Activated naive CD8-positive, alpha-beta T cell treated with anti-CD3 and anti-CD28 coated beads, Interleukin-2, amount 50 U/mL, for 24 hours (primary cell): ENCODE measurements at places on chromosomes 11 and 22.

- no peak for DNase-seq
Measured at GRCh38 chr22:35589756-35590093, 27.4 kb downstream of the MB start.

DNA sequence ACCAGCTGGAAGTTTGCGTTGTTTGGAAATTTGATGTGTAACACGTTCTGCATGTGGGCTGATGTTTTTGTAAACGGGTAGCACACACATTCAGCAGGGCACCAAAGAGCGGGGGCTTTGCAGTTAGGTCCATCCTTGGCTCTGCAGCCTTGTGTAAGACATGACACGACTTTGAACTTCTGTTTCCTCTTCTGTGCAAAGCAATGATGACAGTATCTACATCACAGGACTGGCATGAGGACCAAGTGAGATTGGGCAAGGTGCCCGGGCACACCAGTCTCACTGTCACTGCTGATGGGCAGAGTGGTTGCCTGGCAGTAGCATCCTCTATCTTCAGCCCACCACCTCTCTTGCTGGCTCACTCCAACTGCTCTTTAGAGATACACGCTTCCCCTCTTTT, 3.3 kb downstream of the TCN2 start:
- DNase-seq: no peak

DNA sequence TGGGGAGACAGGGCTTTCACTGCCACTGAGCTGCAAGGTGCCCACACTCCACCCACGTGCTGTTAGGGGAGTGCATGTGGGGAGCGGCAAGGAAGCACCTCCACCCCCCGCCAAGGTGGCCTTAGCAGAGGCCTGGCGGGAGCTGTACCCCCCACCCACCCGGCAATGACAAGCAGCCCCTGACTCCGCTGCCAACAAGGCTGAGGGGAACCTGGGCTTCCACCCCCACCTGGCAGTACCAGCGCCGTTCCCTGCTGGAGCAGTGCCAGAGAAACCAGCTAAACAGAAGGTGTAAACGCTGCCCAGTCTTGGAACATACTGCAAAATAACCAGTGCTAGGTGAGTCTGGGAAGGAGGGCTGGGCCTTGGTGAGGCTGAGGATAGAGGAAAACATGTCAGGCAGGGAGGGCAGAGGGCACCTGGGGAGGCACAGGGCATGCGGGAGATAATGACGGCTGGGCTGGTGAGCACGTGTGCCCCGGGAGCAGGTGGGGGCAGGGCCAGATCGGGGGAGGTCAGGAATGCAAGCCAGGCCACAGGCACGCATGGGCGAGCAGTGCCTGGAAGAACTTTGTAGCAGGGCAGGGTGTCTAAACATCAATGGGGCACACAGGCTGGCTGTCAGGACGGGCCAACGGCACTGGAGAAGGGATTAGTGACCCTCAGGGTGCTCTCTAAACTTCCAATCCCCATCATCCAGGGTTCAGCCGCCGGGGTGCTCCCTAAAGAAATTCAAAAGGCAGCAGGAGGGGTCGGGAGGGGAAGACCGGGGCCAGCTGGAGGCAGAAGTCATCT, 6.6 kb downstream of the CERK start:
- DNase-seq: no peak

DNA sequence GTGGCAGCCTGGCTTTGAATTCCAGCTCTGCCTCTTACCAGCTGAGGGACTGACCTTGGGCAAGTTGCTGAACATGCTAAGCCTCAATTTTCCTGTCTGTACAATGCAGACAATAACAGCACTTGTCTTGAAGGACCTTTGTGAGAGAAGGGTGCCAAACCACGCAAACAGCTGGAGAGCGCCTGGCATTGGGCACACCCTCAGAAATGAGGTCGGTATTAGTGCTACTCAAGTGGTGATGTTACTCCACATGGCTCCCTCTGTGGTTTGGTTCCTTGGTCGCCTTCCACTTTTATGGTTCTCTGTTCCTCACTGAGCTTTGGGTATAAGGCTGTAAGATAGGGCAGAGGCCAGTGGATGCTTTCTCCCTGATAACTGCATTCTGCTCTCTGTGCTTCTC, 8.2 kb downstream of the UBASH3B start:
- no peak for DNase-seq

DNA sequence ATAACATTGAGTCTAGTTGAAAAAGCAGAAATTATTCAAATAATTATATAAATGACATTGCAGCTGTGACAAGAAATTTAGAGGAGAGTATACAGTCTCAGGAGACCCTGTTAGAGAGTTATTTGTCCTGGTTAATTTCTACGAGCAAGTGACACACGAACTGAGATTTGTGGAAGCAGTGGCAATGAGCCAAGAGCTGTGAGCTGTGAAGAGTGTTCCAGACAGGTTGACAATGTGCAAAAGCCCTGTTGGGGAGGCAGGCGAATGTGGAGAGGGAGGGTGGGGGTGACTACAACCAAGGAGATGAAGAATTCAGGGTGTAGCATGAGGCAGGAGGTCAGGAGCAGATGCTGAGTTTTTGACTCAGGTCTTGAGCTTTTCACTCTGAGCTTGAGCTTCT, 620.2 kb upstream of the TENM4 start:
- DNase-seq: no peak

DNA sequence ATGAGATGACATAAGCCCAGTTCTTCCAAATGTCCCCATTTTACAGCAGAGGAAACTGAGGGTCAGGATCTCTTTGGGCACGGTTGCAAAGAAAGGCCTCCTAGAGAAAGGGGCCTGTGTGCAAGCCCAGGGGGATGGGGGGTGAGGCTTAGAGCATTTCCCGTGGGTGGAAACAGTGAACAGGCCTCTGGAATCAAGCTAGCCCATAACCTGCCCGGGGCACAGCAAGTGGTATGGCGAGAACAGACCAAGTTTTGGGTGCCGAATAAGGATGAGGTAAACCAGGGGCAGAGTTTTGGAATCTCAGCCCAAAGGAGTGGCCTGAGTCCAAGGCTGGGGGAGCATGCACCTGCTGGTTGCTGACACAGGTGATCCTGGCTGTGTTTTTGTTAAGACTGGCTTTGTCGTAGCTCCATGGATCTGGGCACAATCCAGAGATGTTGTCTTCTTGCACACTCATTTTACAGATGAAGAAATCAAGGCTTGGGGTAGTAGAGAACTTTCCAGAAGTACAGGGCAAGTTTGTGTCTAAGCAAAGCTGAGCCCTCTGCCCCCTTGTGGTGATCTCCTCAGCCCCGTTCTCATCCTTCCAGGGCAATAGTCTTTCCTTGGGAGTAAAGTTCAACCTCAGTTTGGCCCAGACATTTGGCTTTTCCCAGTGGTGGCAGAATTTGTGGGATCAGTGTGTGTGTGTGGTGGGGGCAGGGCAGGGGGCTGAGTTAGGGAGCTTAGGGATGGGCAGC, 53.5 kb upstream of the MYEOV start:
- no peak for DNase-seq

- DNase-seq: no peak
Measured at GRCh38 chr11:126357055-126357962, 1.8 kb downstream of the ST3GAL4 start.

GRCh38 chr11:117621226-117621625, 175.8 kb downstream of the DSCAML1 start:
- peak; percentile 10 for DNase-seq

GRCh38 chr11:101185985-101186384, 56.4 kb upstream of the PGR start:
- DNase-seq: no peak

DNA sequence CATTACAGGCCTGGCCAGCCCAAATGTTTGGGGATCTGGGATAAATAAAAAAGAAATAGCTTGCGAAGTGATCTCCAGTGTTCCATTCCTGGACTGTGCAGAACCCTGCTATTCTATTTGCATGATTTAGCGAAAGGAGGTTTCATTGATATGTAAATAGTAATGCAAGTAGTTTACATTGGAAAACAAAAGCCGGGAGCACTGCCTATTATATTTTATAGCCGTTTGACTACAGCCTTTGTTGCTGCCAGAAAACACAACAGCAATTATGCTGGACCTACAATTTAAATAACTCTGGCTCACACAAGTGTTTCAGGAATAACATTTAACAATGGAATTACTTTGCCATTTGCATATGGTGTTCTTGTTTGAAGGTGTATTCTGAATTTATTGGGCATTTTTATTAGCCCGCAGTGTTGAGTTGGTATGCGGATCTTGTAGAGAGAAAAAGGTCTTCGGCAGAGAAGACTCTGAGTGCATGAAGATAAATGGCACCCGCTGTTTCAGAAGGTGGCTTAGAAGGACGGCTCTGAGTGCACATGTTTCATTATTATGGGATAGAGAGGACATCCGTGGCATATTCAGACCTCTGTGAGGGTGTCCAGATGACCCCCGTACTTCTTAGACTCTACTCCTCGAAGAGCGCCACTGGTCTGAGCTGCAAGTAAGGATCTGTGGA, 315.0 kb downstream of the BRD1 start:
- DNase-seq: no peak

- DNase-seq: no peak
Measured at GRCh38 chr11:88813233-88813915, 252.4 kb downstream of the GRM5 start.

- no peak for DNase-seq
Measured at GRCh38 chr22:35299217-35299672, 449 bp upstream of the TOM1 start.

DNA sequence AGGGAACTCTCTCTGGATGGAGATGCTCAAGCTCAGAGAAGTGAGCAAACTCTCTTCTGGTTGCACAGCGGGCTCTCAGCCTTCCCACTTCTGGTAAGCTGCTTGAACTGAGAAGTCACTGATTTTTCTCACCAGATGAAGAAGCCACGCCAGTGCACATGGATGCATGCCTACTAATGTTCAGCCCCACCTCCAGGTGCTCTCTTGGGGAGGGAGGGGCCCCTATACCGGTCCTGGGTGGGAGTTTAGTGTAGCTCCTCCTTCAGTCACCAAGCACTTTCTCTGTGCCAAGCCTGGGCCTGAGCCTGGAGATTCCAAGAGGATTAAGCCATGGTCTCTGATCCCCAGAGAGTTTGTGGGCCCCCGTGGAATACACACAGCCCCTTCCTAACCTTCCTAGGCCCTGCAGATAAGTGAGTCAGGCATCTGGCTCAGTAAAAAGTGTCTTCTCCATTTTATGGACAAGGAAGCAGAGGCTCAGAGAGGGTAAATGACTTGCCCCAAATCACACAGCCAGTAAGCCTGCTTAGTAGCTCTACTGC, 142.2 kb downstream of the ST3GAL4 start:
- DNase-seq: no peak

DNA sequence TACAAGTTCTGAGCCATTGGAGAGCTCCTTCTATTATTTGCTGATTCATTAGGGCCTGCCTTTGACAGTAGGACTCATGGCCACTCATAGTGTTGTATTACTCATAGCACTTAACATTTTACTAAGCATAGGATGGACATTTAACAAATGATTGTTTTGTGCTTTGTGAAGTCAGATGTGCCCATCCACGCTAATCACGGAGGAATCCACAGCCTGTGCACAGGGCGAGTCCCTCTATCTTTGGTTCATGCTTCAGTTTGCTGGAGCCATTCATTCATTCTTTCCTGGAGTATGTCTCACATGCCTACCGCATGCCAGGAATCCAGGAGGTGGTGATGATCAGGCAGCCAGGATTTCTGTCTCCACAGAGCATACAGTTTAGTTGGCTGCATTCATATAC, 254.1 kb downstream of the NTM start:
- no peak for DNase-seq

GRCh38 chr11:100930185-100930778, 199.3 kb downstream of the PGR start:
- DNase-seq: no peak

- no peak for DNase-seq
Measured at GRCh38 chr22:29152045-29152953, 53.4 kb upstream of the EMID1 start.

GRCh38 chr11:128346804-128347203, 240.6 kb downstream of the ETS1 start:
- DNase-seq: no peak

DNA sequence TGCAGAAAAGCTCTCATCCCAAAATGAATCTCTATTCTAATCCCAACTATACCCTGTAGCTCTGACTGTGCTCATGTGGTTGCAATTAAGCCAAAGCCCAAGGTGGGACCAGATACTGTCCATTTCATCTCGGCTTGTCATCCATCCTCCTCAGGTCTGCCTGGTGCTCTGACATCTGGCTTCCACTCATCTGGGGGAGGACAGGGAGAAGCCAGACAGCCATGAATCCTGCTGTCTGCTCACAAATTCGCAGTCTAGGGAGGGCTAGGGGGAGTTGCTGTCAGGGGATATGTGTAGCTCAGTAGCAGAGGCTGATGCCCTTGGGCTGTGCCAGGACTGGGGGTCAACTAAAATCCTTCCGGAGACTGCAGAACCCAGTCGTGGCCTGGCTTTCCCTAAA, 167.1 kb downstream of the ETS1 start:
- no peak for DNase-seq

- DNase-seq: peak; percentile 54
Measured at GRCh38 chr22:36339171-36340065, 48.3 kb downstream of the MYH9 start.

DNA sequence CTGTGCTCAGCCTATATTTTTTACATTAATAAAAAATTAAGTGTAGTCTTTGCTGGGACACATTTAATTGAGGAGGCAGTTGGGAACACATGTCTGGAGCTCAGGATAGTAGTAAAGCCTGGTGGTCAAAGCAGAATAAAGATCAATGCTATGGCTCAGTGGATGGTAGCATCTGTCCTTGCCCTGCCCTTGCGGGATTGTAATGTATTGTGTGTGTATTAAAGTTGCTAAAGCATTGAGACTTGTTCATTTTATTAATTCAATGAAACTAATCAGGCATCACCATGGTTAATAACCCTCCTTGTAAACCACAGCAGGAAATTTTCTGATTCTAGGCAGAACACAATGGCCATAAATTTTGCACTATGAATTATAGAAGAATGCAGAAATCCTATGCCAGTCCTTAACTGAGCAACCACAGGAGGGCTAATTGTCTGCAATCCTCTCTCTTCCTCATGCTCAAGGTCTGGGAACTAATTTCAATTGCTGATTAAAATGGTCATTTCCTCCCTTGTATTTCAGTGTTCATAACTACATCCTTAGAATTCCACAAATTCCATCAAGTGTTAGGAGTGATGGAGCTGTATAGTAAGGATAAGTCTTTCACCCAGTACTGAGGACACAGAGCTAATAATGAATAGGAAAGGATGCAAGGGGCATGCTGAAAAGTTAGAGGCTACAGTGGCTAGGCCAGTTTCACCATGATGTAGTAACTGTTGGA, 403.2 kb upstream of the DDI1 start:
- no peak for DNase-seq

DNA sequence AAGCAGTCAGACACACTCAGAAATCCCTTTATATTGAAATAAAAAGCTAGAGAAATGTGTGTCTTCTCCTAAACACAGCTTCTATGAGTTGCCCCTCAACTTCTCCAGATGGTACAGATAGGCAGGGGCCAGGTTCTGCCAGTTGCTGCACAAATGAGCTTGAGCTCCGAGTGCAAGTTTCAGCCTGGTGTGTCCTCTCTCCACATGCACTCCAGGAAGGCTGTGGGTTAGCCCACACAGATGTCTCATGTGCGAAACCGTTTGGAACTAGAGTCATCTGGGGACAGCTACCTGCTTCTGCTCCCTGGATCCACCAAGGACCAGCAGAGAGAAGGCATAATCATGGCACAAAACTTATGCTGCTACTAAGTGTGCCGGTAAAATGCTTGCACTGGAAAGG, 812.6 kb downstream of the OPCML start:
- no peak for DNase-seq
